ENCODE measurements at places on chromosomes 4 and X.

DNA sequence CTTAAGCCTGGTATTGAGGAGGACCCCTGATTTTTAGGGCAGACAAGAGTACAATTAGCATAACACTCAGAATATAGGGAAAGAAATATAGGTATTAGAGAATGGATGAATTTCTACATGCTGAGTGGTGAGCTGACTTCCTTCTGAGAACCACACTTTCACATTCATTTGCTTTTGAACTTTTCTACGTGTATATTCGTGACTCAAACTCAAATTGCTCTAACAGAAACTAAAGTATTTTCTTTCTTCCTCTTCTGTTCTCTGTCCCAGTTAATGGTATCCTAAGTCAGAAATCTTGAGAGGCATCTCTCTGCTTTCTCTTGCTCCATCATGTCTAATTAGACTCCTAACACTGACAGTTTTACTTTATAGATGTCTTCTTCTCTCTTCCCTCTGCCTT lies 103.2 kb upstream of the CITED1 start:
- no peak for DNase-seq

- DNase-seq: no peak
These were observed 19.6 kb upstream of the TMEM184C start for GRCh38 chr4:147597561-147597960.

DNA sequence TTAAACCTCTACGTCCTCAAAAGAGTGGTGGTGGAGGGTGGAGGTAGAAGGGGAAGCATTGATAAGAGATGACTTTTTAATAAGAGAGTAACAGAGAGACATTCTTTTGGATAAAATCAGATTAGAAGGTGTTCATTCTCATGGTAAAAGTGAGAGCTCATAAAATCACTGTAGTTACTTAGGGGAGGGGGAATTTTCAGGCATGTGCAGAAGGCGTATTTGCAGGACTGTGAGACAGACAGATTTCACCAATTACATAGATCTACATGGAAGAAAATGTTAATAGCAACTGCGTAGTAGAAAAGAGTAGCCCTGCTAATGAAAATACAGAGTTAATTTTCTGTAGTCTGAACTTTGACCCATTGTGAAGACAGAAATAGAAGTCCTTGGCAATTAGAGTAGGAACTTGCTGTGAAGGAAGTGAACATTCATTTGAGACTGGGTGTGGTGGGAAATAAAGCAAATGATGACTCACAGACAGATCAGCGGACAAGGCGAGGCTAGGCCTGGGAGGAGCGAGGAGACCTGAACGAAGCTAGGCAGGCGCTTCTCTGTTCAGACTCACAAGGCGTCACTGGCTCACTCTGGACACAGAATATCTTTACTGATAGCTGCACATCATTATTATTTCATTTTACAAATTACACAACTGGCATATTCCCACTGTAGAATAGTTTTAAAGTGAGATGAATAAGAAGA lies 57.2 kb upstream of the FAM9C start:
- no peak for DNase-seq

GRCh38 chrX:118974908-118975671 lies 672 bp downstream of the LONRF3 start:
- peak; percentile 52 for DNase-seq

- DNase-seq: no peak
These were observed 1956.8 kb upstream of the PCDH10 start for GRCh38 chr4:131192318-131192717.
